ENCODE measurements at places on chromosomes 12 and 14.

DNA sequence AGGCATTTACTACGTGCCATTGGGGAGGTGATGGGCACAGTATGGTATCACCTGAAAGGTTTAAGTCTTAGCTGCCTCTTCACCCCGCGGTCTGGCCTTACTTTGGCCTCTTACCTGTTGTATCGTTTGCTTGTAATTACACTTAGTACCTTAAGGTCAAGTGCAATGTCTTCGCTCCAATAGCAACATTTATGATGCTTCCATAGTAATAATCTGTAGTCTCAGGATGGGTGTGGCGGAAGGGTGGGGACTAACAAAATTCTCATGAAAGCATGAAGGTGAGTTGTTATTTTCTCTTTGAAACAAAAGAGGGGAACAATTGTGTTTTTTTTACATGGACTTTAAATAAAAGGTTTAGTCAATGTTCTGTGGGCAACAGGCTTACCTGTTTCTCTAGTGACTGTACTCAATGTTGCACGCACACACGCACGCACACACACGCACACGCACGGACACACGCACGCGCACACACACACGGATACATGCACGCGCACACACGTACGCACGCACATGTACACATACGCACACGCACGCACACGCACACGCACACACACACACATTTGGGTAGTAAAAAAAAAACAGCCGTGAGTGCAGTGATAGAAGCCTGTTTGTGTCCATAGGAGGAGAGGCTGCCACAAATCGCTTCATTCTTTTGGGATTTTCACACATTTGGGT lies 91.4 kb downstream of the DNAH10 start:
- no peak for DNase-seq

GRCh38 chr12:33628087-33628486 lies 188.5 kb upstream of the SYT10 start:
- no peak for DNase-seq

DNA sequence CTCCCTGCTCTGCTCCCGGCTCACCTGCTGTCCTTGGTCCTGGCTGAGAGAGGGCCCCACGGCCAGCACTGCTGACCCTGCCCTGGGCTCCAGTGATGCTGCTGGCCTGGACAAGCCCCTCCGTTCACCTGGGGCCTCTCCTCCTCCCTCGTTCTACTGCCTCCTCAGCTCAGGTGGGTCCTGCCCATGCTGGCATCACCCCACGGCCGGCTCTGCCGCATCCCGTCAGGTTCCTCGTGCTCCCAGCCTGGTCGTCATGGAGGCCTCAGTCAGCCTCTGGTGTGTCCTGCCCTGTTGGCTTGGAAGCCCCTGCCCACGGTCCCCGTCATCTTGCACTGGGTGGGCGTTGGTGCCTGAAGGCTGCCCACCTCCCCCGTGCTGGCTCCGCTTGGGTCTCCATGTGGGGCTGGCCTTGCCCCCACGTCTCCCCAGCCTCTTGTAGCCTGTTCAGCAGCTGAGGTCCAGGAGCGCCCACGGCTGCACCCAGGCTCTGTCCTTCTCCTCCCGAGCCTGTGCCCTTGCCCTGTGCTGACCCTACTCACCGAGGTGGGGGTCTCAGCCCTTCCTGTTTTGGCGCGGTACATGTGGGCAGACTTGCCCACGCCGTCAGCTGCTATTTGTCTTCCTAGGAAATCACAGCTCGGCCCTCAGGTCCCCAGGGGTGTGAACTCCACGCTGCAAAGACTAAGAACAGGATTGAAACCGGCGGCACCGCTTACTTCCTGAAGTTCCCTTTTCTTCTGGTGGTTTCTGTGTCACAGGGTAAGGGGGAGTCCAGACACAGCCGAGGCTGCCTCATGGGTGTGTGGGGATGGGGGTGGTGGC lies 121.6 kb downstream of the TMEM121 start:
- no peak for DNase-seq

GRCh38 chr12:130199581-130200390 lies 37.5 kb downstream of the FZD10 start:
- DNase-seq, result no peak

DNA sequence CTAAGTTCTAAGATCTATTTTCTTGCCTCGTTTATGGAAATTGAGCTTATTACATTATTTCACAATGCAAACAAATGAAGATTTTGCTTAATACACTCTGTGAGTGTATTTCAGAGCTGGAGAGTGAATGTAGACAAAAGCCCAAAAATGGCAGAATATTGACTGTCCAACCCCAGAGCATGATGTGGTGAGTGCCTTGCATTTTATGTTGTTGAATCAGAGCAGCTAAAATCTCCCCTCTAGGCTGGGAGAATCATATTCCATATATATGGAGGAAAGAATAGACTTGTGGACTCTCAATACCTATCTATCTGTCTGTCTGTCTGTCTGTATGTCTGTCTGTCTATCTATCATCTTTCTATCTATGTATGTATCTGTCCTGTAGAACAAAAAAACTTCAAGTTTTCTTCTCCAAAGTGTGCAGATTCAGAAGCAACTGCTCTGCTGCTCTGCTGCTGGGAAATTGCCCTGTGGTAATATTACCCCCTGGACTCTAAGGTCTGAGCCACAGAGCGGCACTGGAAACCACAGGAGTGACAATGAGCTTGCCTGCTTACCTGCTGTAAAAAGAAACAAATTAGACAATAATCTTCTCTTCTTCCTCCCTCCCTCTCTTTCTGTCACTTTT lies 209.4 kb upstream of the PRICKLE1 start:
- DNase-seq, result no peak

DNA sequence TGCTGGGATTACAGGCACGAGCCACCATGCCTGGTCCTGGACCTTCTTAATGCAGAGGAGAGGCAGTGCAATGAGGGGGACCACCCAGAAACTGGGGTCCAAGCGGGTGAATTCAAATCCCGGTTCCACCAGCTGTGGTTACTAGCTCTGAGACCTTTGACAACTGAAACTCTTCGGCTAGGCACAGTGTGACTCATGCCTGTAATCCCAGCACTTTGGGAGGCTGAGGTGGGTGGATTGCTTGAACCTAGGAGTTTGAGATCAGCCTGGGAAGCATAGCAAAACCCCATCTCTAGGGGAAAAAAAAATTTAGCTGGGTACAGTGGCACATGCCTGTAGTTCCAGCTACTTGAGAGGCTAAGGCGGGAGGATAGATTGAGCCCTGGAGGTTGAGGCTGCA lies 5.0 kb upstream of the CD4 start:
- DNase-seq, result no peak

- no peak for DNase-seq
Observed at GRCh38 chr14:84208451-84208850, 1321.5 kb upstream of the FLRT2 start.
